ENCODE measurements at places on chromosomes 11 and 22.

- no peak for DNase-seq
Measured at GRCh38 chr22:40491990-40492631, 121.7 kb downstream of the SGSM3 start.

GRCh38 chr11:45145083-45145378 lies 1.4 kb upstream of the PRDM11 start:
- DNase-seq, result no peak

DNA sequence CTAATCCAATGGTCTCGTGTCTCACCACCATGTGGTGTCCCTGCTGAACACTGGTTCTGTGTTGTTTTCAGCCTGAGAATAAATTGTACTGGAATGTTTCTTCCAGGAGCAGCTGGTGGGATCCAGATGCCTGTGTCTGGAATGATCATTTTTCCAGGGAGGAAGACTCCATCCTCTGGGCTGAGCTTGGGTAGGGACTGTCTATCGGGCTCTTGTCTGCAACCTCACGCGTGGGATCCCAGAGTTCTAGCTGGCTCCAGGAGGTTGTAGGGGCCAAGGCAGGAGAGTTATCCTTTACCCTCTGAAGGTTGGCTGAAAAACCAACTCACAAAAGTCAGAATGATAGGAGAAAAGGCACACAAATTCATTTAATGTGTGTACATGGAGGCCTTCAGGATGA lies 144.1 kb upstream of the B3GAT1 start:
- DNase-seq, result no peak

GRCh38 chr11:44623341-44623730 lies 57.9 kb downstream of the CD82 start:
- no peak for DNase-seq

- no peak for DNase-seq
Measured at GRCh38 chr22:48893288-48894063, 934.2 kb downstream of the BRD1 start.

DNA sequence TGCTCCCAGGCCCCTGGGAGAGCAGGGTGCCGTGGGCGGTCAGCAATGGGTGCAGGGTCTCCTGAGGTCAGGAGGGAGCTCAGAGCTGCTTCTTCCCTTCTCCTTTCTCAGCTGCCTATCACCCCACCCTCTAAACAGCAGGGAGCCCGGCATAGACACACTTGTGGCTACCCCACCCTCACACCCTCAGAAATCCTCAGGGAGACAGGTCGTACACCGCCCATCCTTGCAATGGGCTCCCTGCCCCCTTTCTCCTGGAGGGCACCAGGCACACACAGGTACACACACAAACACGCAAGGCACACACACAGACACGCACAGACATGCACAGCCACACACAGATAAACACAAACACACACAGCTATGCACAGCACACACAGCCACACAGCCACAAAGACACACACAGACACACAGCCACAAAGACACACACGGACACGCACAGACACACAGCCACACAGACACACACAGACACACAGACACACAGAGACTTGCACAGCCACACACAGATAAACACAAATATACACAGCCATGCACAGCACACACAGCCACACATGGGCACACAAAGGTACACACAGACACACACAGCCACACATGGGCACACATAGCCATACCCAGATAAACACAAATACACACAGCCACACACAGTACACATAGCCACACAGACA lies 44.9 kb upstream of the TH start:
- no peak for DNase-seq

DNA sequence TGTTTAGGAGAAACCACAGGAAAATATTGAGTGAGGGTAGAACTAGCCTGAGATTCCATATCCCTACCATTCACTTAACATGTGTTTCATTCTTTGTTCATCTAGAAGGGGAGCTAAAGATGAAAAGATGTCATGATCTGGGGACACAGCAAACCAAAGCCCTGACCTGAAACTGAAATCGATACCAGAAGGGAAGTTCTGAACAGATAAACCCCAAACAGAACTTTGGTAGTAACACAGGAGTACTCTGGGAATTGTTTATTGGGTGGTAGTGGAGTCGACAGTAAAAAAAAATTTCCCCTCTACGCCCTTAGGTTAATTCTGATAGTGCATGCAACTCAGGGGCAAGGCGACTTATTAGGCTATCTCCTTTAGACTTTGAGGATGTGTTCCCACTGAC lies 27.2 kb downstream of the OR2AT4 start:
- DNase-seq, result no peak

DNA sequence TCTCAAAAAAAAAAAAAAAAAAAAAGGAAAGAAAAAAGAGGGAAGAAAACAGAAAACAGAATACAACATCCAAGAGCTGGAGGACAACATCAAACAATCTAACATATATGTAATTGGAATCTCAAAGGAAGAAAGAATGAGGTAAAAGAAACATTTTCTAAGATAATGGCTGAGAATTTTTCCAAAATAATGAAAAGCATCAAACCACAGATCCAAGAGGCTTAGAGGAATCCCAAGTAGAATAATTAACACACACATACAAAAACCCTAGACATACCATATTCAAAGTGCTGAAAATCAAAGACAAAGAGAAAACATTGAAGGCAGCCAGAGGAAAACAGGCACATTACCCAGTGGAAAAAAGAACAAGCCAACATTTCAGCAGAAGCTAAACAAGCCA lies 4.9 kb downstream of the SULT4A1 start:
- DNase-seq, result no peak

DNA sequence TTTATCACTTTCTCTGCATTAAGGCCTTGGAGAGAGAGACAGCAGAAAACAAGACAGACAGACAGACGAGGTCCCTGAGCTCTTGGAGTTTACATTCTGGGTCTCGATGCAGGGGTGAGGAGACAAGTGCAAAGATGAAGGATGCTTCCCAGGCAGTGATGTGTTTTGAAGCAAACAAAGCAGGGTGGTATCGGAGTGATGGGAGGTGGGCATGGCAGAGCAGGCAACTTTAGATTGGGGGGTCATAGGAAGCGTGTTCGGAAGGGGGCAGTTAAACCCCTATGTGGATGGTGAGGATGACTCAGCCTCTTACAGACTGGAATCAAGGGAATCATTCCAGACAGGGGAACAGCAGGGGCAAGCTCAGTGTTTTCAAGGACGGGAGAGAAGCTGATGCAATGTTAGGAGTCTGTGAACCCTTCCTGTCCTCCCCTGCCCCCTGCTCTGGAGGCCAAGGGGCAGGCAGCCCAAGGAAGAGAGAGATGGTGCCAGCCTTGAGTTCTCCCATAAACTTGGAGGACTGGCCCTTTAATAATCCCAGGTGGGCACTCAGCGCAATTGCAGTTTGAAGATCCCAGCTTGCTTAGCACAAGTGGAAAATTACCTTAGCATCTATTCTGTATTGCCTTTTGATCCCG lies 180.2 kb downstream of the CHST1 start:
- no peak for DNase-seq

- DNase-seq, result no peak
Measured at GRCh38 chr11:131409345-131409744, 38.9 kb downstream of the NTM start.

Measured in substantia nigra (tissue), 51 donors.